ENCODE measurements at places on chromosomes 1 and 21. TPM values are rescaled to one million over a fixed set of nuclear protein-coding genes. Genes with fewer than 3 reads are reported as not detected.

GRCh38 chr1:227388214-227389168 is 70.2 kb upstream of the CDC42BPA start:
- no peak overlapping the region for H3K4me3 ChIP-seq
- no peaks in the 10 kb centered on the region for H3K27me3 ChIP-seq
- H3K27ac ChIP-seq: no peak overlapping the region
- no peak for DNase-seq

DNA sequence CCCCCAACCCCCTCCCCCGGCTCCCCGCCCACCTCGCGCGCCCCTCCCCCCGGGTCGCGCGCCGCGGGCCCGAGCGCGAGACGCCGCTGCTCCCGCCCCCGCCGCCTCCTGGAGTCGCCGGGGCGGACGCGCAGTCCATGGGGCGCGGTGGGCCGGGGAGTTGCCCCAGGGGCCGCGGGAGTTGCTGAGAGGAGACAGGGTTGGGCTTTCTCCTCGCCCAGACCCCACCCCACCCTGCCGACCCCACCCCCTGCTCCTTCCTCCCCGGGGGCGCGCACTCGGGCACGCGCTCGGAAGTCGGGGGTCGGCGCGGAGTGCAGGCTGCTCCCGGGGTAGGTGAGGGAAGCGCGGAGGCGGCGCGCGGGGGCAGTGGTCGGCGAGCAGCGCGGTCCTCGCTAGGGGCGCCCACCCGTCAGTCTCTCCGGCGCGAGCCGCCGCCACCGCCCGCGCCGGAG is at the start of gene LAMC1:
Gene LAMC1 (plus strand): TSS at position 275 of the 455 bp plus-strand sequence. CDS start 297 bp downstream, outside the sequence.
- H3K36me3 ChIP-seq: no peaks in the 10 kb centered on the region
- DNase-seq: no peak
- peaks cover 5% of the 10 kb centered on the region for H3K4me1 ChIP-seq
- H3K27me3 ChIP-seq: no peaks in the 10 kb centered on the region
- H3K4me3 ChIP-seq: peak within 1 kb of the TSS; percentile 84

- H3K4me3 ChIP-seq: no peak overlapping the region
- peaks cover 8% of the 10 kb centered on the region for H3K4me1 ChIP-seq
- H3K27me3 ChIP-seq: no peaks in the 10 kb centered on the region
- H3K27ac ChIP-seq: no peak overlapping the region
Measured at GRCh38 chr1:29806646-29807319, 570.5 kb downstream of the PTPRU start.

DNA sequence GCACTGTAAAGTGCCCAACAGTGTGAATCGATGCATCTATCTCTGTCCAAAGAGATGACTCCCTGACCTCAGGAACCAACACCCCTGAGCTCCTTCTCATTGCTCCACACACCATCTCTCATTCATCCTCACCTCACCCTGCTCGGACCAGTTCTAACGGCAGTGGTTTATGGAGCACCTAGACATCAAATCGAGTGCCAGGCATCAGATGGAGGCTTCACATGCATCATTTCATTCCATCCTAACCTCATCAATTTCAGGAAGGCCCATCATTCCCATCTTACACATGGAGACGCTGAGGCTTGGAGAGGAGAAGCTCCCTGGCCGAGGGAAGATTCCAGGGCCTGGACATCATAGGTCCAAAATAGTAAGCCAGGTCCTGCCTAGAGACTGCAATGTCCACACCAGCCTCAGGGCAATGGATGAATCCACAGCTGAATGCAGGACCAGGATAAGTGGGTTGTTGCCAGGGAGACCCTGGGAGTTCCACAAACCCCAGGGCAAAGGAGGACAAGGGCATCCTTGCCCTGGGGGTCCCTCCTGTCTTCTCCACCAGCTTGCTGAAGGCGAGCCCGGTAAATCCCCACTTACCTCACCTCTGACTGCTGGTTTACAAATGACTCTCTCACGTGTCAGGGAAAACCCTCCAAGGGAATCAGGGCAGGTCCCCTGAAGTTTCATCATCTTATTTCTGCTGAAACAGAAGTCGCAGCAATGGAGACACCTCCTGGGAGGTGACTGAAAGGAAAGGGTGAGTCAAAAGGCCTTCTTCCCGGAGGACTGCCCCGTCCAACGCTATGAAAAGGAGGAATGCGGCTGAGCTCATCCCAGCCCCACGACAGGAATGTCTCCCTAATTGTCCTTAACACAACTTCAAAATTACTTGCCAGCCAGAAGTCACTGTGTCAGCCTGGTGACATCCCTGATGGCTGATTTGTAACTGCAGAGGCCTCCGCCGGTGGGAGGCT is 9.0 kb upstream of the IFFO2 start:
- no peaks in the 10 kb centered on the region for H3K36me3 ChIP-seq
- DNase-seq: no peak
- no peaks in the 10 kb centered on the region for H3K27me3 ChIP-seq
- no peak overlapping the region for H3K4me3 ChIP-seq
- H3K4me1 ChIP-seq: peaks cover 11% of the 10 kb centered on the region

GRCh38 chr1:207268337-207268736 is 53.1 kb upstream of the CD55 start:
- no peaks in the 10 kb centered on the region for H3K36me3 ChIP-seq
- no peak overlapping the region for H3K4me3 ChIP-seq
- no peak overlapping the region for H3K27ac ChIP-seq

Gene S100A2
- total RNA-seq: 1.2 TPM
